PC-9 (cell line): ENCODE measurements at places on chromosomes 1 and 21. TPM values are rescaled to one million over a fixed set of nuclear protein-coding genes. Genes with fewer than 3 reads are reported as not detected.

Gene DONSON
- total RNA-seq = 24.7 and 25.6 TPM in 2 replicates

Gene OR10J4
- total RNA-seq = not detected in 2 replicates

Gene S100A7
- not detected in 2 replicates for total RNA-seq

Gene SPRR2A
- not detected in 2 replicates for total RNA-seq

Gene DMRTA2
- not detected in 2 replicates for total RNA-seq

Gene AGBL4
- total RNA-seq = not detected in 2 replicates

Gene TRIM17
- total RNA-seq = 47.4 and 55.5 TPM in 2 replicates

Gene ZNF695
- 9.5 and 9.8 TPM in 2 replicates for total RNA-seq

Gene CFHR3
- 0.28 TPM in 1 of 2 replicates, not detected in the other for total RNA-seq

Gene C1orf122
- total RNA-seq = 51.8 and 75.8 TPM in 2 replicates

GRCh38 chr1:19053486-19053885, 97.0 kb upstream of the IFFO2 start:
- DNase-seq = no peak

DNA sequence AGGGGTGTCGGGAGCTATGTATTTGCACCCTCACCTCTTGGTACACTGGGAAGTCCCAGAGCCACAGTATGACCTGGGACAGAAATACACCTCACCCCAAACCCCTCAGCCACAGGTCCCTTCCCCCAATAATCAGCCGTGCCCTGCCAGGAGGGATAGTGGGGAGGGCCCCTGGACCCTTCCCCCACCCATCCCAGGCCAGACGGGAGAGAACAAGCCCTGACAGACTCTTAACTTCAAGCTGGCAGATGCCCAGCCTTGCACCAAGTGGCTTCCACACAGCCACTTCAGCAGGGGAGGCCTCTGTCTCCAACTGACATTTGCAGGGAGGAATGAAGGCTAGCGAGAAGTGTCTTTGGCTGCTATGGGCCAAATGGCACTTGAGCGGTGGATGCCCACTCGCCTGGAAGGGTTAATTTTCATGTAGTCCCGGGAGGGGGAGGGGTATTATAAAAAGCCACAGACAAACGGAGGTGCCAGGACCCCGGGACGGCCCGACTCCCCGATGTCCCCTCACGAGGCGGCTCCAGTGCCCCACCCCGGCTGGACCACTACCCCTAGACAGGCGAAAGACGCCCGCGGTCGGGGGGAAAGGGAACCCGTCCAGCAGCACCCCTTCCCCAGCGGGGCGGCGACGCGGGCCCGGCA, 495 bp downstream of the SYNC start:
- DNase-seq = no peak

DNA sequence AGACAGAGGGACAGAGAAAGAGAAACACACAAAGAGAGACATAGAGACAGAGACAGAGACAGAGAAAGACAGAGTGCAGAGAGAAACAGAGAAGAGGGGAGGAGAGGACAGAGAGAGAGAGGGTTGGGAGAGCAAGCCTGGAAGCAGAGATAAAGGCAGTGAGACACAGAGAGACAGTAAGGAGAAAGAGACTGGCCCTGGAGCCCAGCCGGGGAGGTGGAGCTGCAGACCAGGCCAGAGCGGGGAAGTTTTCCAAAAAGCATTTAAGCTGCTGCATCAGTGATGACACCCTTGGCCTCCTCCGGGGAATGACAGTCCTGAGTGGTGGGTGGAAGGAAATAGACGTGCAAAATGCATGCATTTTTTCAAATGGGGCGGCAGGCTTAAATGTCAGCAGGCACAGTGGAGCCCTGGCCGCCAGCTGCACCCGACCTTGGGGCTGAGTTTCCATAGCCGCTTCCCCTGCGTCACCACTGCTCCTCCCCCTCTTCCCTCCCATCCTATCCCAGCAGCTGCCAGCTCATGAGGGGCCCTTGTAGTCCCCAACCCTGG, 95.4 kb upstream of the KLHDC7A start:
- DNase-seq = no peak

DNA sequence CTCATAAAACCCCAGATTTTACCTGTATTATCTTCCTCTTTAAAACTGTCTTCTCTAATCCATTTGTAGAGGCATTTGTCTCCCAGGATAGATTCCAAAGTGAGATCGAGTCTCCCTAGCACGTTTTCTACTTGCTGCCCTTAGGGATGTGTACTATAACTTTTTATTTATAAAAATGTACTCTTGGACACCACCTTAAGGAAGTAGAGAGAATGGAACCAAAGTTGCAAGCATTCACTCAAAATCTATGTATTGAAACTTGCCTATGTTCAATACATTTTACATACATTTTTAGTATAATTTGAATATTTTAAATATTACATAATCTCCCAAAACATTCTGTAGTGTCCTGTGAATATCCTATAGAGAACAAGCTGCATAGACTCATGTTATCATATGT, 842 bp upstream of the SPRR2A start:
- no peak for DNase-seq

- DNase-seq = peak; percentile 41
Observed at GRCh38 chr1:206766251-206766856, 4.2 kb upstream of the IL19 start.

DNA sequence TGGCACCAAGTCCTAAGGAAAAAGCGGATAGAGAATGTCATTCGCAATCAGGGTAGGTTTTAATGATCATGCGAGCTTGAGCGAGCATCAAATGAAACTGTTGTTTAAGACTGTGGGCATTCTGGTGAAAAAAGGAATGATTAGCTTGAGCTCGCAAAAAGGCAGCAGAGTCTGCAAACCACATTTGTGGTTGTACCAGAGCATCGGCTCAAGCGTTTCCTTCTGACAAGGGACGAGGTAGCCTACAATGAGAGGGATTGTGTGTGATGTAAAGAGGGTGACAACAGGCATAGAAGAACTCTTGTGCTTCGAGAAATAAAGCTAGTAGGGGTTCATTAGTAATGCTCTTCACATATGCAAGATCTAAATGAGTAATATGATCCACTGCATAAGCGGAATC, 11.1 kb upstream of the CD48 start:
- no peak for DNase-seq

GRCh38 chr1:6026095-6026809, 19.4 kb upstream of the KCNAB2 start:
- peak; percentile 93 for DNase-seq

- DNase-seq = peak; percentile 51
Observed at GRCh38 chr21:42939582-42940413, 14.4 kb upstream of the ERVH48-1 start.

GRCh38 chr1:63883494-63884235, 109.8 kb downstream of the ROR1 start:
- peak; percentile 43 for DNase-seq

- peak; percentile 16 for DNase-seq
Observed at GRCh38 chr1:115300087-115300876, 37.8 kb downstream of the NGF start.

- DNase-seq = no peak
Observed at GRCh38 chr21:44925378-44925755, 4.7 kb upstream of the ITGB2 start.

- DNase-seq = no peak
Observed at GRCh38 chr21:29196670-29197191, 66.3 kb downstream of the MAP3K7CL start.

GRCh38 chr1:108345776-108346531, 102.1 kb upstream of the NBPF4 start:
- no peak for DNase-seq

GRCh38 chr1:93177991-93178390, 2.2 kb downstream of the TMED5 start:
- peak; percentile 52 for DNase-seq

GRCh38 chr1:116006486-116006964, 30.2 kb downstream of the SLC22A15 start:
- no peak for DNase-seq

DNA sequence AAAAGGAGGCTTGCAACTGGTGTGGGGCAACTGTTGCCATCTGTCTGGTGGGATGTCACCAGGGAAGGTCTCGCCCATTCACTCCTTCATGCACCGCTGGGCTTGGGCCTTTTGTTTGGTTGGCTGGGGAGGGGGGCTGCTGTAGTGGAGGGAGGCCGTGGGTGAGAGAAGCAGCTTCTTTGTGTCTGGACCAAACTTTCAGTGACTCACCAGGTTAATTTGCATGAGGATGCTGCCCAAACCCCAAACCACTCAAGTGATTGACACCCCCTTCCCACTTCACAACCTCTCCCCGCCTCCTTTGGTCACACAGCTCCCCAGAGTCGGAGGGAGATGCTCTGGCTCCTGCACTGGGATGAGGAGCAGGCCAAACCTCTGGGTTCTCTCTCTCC, 19.7 kb downstream of the BTG2 start:
- DNase-seq = no peak

DNA sequence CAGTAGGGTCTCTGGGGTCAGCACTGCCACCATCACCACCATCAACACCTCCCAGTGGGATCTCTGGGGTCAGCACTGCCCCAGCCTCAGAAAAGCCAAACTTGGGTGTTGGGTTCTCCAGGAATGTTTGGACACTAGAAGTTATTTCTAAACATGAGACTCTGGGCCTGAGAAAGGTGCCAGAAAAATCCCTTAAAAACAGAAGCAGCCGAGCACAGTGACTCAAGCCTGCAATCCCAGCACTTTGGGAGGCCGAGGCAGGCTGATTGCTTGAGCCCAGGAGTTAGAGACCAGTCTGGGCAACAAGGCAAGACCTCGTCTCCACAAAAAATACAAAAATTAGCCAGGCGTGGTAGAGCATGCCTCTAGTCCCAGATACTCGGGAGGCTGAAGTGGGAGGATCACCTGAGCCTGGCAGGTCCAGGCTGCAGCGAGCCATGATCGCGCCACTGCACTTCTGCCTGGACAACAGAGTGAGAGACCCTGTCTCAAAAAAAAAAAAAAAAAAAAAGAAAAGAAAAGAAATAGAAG, 470 bp downstream of the PTAFR start:
- no peak for DNase-seq

DNA sequence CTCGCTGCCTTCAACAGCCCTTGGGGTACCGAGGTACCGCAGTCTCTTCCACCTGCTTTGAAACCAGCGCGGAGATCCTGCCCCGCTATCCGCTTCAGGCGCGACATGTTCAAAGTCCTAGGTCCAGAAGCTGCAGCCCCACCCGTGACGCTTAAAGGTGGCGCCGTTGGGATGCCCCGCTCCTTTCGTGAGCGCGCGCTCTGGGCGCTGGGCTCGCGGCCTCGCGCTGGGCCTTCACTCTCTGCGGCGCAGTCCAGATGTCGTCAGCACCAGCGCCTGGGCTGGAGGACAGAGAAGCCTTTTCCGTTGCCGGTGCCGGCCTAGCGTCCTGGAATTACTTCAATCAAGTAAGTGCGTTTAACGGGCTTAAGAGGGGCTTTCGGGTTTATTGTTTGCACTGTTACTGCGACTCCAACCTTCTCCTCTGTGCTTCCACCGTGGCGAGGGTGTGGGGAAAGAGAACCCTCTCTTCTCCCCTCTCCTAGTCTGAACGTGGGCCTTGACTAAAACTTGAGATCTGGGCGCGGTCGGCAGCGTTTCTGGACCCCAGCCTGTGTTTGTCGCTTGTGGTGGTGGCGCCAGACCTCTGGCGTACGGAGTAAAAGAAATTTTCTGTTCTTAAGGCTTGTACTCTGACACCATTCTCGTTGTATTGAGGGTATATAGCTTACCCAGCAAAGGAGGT, at the start of gene LRRC40:
TSS of gene LRRC40 (minus strand) at position 146 of the 685 bp plus-strand sequence. CDS start at position 107, 39 bp downstream.
- DNase-seq = peak; percentile 90

GRCh38 chr21:34850166-34850690, 181.4 kb downstream of the CLIC6 start:
- no peak for DNase-seq

DNA sequence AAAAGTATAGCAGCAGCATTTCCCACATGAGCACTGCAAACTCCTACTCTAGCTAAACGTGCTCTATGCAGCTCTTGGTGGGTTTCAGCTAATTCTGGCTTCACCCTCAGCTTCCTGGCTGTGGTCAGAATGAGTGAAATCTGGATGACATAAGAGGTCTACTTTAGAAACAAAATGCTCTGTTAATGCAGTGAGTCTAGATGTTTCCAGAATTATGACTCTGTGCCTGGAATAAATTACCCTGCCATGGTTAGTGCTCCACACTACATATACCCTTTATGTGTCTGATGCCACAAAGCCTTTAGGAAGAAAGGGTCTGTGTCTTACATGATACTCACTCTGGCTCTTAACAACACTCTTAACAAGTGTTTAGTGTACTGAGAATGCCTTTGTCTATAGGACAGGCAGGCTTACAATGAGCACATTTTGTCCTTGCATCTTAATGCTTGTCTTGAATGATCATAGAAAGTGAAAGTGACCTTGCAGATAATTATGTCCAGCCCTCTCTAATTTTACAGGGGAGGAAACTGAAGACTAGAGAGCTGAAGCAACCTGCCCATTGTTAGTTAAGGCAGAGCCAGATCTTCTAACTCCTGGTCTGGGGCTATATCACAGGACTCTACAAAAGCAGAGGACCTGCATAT, 9.2 kb downstream of the S100A10 start:
- DNase-seq = no peak

GRCh38 chr1:79388694-79389361, 382.3 kb upstream of the ADGRL4 start:
- DNase-seq = no peak

GRCh38 chr1:61399199-61399598, 316.8 kb downstream of the NFIA start:
- no peak for DNase-seq

DNA sequence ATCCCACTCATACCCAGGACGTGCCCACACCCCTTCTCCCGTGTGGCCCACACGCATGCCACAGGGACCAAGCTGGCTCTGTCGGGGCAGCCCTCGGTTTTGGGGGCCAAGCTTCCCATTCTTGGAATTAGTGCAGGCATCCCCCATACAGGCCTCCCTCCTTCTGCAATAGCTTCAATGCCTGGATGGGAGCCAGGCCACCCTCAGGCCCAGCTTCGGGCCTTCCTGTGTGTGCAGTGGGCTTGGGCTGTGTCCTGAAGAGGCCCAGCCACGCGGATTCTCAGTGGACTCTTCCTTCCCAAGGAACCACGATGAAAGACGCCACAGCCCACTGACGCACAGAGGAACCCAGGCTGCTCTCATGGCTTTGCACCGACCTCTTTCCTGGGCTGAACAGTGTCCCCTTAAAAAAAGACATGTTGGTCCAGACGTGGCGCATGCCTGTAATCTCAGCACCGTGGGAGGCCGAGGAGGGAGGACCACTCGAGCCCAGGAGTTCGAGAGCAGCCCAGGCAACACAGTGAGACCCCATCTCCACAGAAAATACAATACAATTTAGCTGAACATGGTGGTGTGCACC, 3.4 kb downstream of the KRTAP10-11 start:
- DNase-seq = no peak

GRCh38 chr21:19547951-19548840, 1144.6 kb upstream of the TMPRSS15 start:
- DNase-seq = no peak

GRCh38 chr1:68963353-68963752, 466.5 kb upstream of the DEPDC1 start:
- no peak for DNase-seq

- DNase-seq = no peak
Observed at GRCh38 chr1:101112051-101112780, 86.6 kb upstream of the DPH5 start.

GRCh38 chr1:190475421-190476141, 2.1 kb downstream of the BRINP3 start:
- DNase-seq = no peak

DNA sequence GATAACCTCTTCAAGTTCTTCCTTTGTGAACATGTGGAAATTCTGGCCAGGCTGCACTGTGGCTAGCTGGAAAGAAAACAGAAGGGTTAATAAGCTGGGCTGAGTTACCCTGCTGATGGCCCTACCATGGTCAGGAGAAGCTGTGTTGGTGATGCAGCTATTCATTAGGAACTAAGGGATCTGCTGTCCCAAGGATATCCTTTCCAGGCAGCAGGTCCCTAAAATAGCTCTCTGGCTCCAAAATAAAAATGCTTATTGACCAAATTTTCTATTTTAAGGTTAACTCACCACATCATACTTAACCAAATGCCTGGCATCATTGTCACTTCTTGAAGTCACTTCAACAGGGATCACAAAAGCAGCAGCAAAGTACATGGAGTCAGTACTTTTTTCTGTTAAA, 4.3 kb upstream of the SORT1 start:
- DNase-seq = no peak
